Esophagus squamous epithelium (tissue), 5 donors: ENCODE measurements at places on chromosomes 2 and 18.

DNA sequence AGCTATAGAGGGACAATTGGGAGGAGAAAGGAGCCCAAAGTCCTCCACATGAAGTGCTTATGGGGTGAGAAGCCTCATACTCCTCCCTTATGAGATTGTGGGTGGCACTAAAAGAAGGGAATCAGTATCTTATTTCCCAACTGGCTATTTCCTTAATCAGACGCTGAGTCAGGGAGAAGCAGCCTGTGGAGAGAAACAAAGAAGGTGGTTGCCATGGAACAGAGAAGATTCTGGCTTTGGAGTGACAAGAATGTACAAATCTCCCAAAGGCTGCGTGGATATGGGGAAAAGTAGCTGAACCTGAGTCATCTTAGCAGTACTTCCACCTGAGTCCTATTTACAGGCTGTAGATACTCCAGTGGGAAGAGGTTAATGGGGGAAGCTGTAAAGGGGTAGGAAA lies 115.8 kb upstream of the CWC22 start:
- no peak for DNase-seq
- H3K27me3 ChIP-seq: no peaks in the 10 kb centered on the region
- peaks cover 9% of the 10 kb centered on the region for H3K4me1 ChIP-seq

DNA sequence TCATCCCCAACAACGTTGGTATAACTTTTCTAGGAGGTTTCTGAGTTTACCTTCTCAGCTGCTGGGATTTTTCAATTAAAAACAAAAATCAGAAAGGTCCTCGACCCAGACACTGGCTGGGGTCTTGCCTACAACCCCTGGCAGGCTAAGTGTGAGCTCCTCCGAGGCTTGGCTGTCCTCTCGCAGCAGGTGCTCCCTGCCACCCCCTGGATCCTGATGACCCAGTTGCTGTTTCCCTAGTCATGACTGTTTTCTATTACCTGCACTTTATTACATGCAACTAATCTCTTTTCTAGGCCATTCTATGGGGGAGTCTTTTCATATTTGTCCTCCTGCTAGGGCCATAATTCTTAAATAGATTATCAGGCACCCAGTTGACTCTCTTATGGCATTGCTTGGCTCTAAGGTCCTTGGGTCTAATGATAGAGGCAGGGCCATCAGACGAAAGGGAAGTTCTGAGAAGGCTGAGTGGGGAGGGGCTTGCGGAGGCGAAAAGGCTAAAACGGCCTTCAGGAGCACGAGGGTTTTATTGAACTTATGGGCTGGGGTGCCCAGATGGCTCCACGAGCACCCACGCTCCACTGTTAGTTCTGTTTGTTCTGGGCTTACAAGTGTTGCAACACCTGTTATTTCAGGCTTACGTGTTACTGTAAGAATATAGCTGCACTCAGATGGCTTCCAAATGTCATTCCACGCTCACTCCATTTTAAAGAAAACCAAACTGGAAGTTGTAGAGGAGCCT lies 166.0 kb downstream of the NCK2 start:
- peaks cover 12% of the 10 kb centered on the region for H3K4me1 ChIP-seq
- no peak overlapping the region for H3K27ac ChIP-seq
- H3K36me3 ChIP-seq: no peaks in the 10 kb centered on the region
- H3K27me3 ChIP-seq: no peaks in the 10 kb centered on the region
- no peak overlapping the region for H3K4me3 ChIP-seq

GRCh38 chr2:215749092-215749957 lies 264.0 kb downstream of the MREG start:
- no peak overlapping the region for H3K27ac ChIP-seq
- DNase-seq: no peak
- H3K36me3 ChIP-seq: no peaks in the 10 kb centered on the region
- no peaks in the 10 kb centered on the region for H3K4me1 ChIP-seq
- no peak overlapping the region for H3K4me3 ChIP-seq

DNA sequence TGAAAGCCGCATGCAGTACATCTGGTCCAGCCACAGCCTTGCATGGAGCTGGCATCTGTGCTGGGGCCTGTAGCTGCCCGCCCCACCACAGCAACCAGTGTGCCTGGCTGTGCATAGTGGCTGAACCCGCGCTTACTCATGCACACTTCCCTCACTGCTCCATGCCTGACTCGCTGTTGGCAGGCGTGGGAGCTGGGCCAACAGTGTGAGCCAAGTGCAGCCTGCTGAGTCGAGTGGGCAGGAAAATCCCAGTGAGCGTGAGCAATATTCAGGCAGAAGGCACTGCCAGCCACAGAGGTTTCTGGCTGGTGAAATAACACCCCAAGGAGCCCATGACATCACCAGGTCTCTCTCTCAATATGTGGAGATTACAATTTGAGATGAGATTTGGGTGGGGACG lies 1674.1 kb upstream of the TMEFF2 start:
- DNase-seq: no peak
- H3K4me3 ChIP-seq: no peak overlapping the region
- no peaks in the 10 kb centered on the region for H3K27me3 ChIP-seq
- H3K4me1 ChIP-seq: no peaks in the 10 kb centered on the region
- H3K27ac ChIP-seq: no peak overlapping the region

GRCh38 chr2:240462073-240462706 lies 26.7 kb downstream of the GPC1 start:
- H3K27me3 ChIP-seq: no peaks in the 10 kb centered on the region
- DNase-seq: no peak
- H3K36me3 ChIP-seq: peaks cover 88% of the 10 kb centered on the region
- H3K4me1 ChIP-seq: peaks cover 8% of the 10 kb centered on the region
- no peak overlapping the region for H3K4me3 ChIP-seq

GRCh38 chr2:43414586-43415135 lies 181.2 kb downstream of the THADA start:
- H3K4me1 ChIP-seq: peaks cover 90% of the 10 kb centered on the region
- no peaks in the 10 kb centered on the region for H3K27me3 ChIP-seq
- no peak overlapping the region for H3K4me3 ChIP-seq
- peak overlapping the region; percentile 23 for H3K27ac ChIP-seq
- H3K36me3 ChIP-seq: no peaks in the 10 kb centered on the region

GRCh38 chr2:109408043-109408335 lies 205.8 kb downstream of the SEPTIN10 start:
- peaks cover 19% of the 10 kb centered on the region for H3K4me1 ChIP-seq
- H3K27me3 ChIP-seq: no peaks in the 10 kb centered on the region
- H3K36me3 ChIP-seq: no peaks in the 10 kb centered on the region
- no peak for DNase-seq
- no peak overlapping the region for H3K4me3 ChIP-seq

- H3K27me3 ChIP-seq: no peaks in the 10 kb centered on the region
- H3K4me1 ChIP-seq: peaks cover 26% of the 10 kb centered on the region
- no peaks in the 10 kb centered on the region for H3K36me3 ChIP-seq
- H3K27ac ChIP-seq: no peak overlapping the region
Observed at GRCh38 chr2:133635131-133635530, 66.9 kb upstream of the NCKAP5 start.

DNA sequence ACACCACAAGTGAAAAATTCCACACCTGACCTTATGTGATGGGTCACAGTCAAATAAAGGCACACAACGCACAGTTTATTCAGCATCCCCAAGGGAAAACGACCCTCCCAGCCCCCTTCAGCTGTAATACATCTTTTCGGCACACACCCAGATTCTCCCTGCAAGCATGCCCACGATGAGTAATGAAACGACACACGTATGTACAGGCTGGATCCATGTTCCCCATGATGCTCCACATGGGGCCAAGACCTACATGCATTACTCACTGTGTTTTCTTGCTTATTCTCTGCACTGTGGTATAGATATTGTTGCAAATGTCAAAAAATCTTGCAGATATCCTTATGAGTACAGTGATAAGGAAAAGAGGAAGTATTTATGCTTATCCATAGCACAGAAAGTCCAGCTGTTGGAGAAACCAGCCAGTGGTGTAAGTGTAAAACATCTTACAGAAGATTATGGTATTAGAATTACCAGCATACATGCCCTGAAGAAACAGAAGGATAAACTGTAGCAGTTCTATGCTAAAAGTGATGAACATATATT lies 32.5 kb upstream of the SGPP2 start:
- no peak overlapping the region for H3K27ac ChIP-seq
- H3K27me3 ChIP-seq: no peaks in the 10 kb centered on the region
- no peak for DNase-seq
- no peaks in the 10 kb centered on the region for H3K36me3 ChIP-seq

- no peak overlapping the region for H3K4me3 ChIP-seq
- no peaks in the 10 kb centered on the region for H3K27me3 ChIP-seq
- H3K4me1 ChIP-seq: peaks cover 36% of the 10 kb centered on the region
- H3K36me3 ChIP-seq: no peaks in the 10 kb centered on the region
Observed at GRCh38 chr18:23837591-23837990, 148.3 kb downstream of the LAMA3 start.

- no peaks in the 10 kb centered on the region for H3K4me1 ChIP-seq
- no peaks in the 10 kb centered on the region for H3K36me3 ChIP-seq
- no peaks in the 10 kb centered on the region for H3K27me3 ChIP-seq
- no peak overlapping the region for H3K4me3 ChIP-seq
- H3K27ac ChIP-seq: no peak overlapping the region
- DNase-seq: no peak
Observed at GRCh38 chr2:144621266-144621665, 101.3 kb upstream of the ZEB2 start.

DNA sequence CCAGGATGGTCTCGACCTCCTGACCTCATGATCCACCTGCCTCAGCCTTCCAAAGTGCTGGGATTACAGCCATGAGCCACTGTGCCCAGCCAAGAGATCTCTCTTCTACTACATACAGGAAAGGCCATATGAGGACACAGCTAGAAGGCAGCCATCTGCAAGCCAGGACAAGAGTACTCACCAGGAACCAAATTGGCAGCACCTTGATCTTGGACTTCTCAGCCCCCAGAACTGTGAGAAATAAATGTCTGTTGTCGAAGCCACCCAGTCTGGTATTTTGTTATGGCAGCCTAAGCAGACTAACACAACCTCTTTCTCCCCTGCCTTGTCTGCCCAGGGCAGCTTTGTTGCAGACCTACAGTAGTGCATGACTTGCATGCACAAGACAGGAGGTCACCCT lies 211.3 kb upstream of the HAAO start:
- no peaks in the 10 kb centered on the region for H3K27me3 ChIP-seq
- H3K36me3 ChIP-seq: no peaks in the 10 kb centered on the region
- H3K27ac ChIP-seq: no peak overlapping the region
- H3K4me1 ChIP-seq: peaks cover 13% of the 10 kb centered on the region

GRCh38 chr2:163734401-163734800 lies 1.4 kb downstream of the FIGN start:
- no peak overlapping the region for H3K27ac ChIP-seq
- peaks cover 27% of the 10 kb centered on the region for H3K4me1 ChIP-seq
- peak overlapping the region; percentile 55 for H3K4me3 ChIP-seq
- peaks cover 34% of the 10 kb centered on the region for H3K27me3 ChIP-seq

DNA sequence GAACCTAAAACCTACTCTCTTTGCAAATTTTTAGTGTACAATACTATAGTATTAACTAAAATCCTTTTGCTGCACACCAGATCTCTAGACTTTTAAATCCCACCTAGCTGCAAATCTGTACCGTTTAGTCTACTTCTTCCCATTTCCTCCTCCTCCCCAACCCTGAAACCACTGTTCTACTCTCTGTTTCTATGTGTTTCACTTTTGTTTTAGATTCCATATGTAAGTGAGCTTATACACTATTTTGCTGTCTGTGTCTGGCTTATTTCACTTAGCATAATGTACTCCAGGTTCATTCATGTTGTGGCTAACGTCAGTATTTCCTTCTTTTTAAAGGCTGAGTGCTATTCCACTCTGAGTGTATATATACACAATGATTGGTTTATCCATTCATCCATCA lies 18.4 kb upstream of the DSC2 start:
- H3K27me3 ChIP-seq: no peaks in the 10 kb centered on the region
- DNase-seq: no peak
- H3K27ac ChIP-seq: no peak overlapping the region
- no peaks in the 10 kb centered on the region for H3K4me1 ChIP-seq

GRCh38 chr2:69601179-69601612 lies 42.3 kb downstream of the AAK1 start:
- no peak overlapping the region for H3K27ac ChIP-seq
- no peak for DNase-seq
- H3K4me3 ChIP-seq: no peak overlapping the region
- no peaks in the 10 kb centered on the region for H3K27me3 ChIP-seq
- no peaks in the 10 kb centered on the region for H3K36me3 ChIP-seq

DNA sequence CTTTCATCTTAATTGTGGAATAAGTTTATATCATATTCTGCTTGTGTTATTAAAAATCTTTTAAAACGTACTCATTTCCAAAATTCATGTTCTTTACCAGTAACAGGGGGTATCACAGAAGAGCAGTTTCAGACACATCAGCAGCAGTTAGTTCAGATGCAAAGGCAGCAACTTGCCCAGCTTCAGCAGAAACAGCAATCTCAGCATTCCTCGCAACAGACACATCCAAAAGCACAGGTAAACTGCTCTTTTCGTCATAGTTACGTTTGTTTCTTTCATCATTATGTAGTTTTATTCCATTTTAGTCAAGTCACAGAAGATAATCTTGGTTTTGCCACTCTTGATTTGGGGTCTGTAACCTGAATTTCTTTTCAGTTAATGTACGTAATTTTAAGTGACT lies 93.5 kb upstream of the KIF5C start:
- H3K4me1 ChIP-seq: no peaks in the 10 kb centered on the region
- no peak overlapping the region for H3K4me3 ChIP-seq
- DNase-seq: no peak
- no peak overlapping the region for H3K27ac ChIP-seq
- H3K36me3 ChIP-seq: peaks cover 5% of the 10 kb centered on the region

DNA sequence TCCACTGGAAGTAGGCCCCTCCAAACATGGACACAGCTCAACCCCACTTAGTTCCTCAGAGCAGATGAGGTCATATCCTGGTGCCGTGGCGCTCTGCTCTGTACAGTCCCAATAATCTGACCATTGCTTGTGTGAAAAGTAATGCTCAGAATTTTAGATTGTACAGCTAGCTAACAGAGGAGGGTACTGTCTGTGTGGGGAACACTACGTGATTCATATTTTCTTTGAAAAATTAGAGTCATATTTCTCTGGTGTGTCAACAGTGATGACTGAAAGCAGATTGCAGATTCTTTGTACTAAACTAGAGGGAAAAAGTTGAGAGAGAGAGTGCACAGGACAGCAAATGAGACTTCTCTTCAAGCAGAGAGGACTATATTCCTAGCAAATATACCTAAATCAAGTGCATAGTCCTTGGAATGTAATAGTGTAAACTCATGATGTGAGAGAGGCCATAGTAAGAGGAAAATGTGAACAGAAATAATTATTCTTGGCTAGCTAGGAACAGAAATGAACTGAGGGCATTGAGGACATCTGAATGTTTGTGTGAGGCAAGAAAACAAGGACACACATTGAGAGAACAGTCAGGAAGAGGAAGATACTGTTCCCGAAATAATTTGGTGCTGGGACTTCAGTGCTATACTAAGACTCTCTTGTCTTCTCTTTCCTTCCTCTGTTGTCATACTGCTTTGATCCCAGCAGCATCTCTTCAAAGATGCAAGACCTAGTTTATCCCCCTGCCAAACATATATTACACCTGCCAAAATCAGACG lies 157.0 kb upstream of the RND3 start:
- no peaks in the 10 kb centered on the region for H3K27me3 ChIP-seq
- no peaks in the 10 kb centered on the region for H3K4me1 ChIP-seq
- no peak overlapping the region for H3K27ac ChIP-seq
- no peaks in the 10 kb centered on the region for H3K36me3 ChIP-seq
- no peak overlapping the region for H3K4me3 ChIP-seq
